ENCODE measurements at places on chromosomes 6 and 20.

DNA sequence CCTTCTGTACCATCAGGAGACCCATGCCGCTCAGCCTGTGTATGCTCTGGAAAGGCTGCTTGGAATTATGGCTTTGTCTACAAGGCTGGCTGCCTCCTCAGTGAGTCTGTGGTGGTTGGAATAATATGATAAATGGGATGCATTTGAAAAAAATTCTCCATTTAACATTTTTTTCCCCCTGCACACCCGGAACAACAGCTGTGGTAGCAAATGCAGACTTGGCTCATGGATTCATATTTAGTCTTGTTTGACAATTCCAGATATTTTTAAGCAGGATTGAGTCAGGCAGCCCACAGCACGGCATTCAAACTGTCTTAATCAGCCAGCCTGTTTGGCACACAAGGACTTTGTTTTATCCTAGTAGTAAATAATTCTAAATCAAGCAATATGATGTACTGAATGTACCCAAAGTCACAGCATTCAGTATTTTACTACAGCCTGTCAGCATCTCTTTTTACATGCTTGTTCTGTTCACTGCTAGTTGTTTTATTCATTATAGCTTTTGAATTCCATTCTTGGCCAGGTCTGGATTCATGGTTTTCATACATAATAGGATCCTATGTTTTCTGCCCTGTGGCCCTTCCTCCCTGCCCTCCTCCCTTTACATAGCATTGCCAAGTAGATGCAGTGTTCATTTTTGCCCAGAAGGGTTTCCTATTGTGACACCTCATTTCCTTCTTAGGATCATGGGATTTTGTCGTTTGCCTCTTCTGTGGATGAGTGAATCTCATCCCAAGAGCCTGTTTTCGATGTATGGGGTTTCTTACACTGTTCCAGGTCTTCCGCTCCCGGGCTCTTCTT is 68.1 kb downstream of the LRRC1 start:
- no peak for DNase-seq

DNA sequence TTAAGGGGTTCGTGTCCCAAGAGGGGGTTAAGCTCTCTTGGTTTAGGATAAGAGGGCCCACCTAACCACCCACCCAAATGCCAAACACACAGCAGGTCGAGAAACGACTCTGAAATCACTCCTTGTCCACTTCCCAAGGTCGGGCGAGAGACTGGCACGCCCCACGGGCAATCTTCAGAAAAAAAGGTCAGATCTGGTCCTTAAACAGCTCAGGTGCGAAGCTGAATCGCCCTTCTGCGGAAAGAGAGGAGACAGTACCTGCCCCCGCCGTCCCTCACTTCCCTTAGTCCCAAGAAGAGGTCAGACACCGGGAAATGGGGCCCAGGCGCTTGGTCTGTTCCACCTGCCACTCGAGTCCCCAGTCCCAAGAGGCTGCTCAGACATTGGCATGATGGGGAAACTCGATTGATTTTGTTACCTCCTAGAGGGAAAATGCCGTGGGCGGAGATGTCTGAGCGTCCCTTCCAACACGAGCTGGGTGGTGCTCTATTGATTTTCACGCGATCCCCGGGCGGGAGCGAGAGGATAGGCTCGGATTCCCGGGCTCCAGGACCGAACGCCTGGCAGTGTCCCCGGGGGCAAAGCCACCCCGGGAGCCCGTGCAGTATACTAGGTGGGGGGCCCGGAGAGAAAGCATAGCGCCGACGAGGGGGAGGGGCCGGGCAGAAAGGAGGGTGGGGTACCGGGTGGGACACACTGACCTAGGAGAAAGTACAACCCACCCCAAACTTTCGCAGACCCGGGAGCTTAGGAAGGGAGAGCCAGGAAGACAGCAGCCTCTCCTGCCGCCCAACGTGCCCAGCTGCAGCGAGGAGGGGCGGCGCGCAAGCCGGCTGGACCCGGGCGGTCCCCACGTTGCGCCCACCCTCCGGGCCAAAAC is 1.1 kb upstream of the SAMD5 start:
- DNase-seq = no peak

DNA sequence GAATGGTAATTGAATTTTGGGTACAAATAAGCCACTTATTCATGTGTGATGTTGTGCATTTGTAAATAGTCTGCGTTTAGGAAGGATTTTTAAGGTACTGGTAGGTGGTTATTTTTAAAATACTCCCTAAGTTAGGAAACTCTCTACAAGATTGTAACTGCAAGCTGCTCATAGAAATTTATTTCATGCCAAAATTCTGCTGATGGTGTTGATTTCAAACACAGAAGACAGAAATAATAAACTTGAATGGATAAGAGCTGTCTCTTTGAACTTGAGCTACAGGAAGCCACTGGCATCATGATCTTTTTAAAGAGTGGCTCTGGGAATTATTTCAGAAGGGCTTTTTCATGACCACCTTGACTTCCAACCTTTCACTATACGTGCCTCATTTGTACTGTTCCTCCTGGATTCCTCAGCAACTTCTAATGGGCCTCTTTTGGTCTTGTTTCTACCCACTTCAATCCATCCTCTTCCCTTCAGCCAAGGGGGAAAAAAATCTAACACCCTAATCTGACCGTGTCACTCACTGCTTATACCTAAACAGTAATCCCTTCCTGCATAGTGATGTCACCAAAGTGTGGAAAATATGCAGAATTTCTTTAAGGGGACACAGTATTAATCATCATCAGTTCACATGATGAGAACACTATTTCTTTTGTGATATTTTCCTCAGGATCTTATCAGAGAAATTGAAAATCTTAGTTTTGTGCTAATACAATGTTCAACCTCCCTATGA is 113.6 kb downstream of the PFDN4 start:
- DNase-seq = no peak

- no peak for DNase-seq
Observed at GRCh38 chr6:163828038-163828795, 413.7 kb downstream of the QKI start.

- no peak for DNase-seq
Observed at GRCh38 chr20:2023151-2023550, 29.3 kb upstream of the PDYN start.
